H1 (cell line): ENCODE measurements at places on chromosomes 2 and 18. TPM values are rescaled to one million over a fixed set of nuclear protein-coding genes. Genes with fewer than 3 reads are reported as not detected.

- H3K27ac ChIP-seq: no peak overlapping the region
- no peak for DNase-seq
- H3K27me3 ChIP-seq: no peaks in the 10 kb centered on the region
Measured at GRCh38 chr2:55027226-55027625, 23.0 kb downstream of the RTN4 start.

The EML6 gene
- 1.6 and 2.9 TPM in 2 replicates for total RNA-seq

The UGT1A8 gene
- total RNA-seq: not detected in 2 replicates

DNA sequence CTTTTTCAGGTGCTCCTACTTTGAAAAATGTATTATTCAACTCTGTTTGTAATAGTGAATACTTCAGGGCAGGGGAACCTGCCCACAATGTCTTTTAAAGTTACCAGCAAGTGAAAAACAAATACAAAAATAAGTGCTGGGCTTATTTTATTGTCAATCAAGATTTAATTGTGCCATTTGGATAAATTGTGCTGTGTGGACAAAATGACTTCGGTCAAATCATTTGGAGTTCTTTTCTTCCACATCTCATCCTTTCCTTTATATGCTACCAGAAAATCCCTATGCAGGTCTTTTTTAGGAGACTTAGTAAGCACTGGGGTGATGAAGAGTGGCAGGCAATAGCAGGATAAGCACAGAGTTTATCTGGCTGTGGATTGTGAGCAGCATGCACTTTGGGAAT lies 63.9 kb downstream of the NYAP2 start:
- no peak overlapping the region for H3K27ac ChIP-seq
- H3K27me3 ChIP-seq: no peaks in the 10 kb centered on the region
- no peak for DNase-seq
- H3K36me3 ChIP-seq: no peaks in the 10 kb centered on the region

DNA sequence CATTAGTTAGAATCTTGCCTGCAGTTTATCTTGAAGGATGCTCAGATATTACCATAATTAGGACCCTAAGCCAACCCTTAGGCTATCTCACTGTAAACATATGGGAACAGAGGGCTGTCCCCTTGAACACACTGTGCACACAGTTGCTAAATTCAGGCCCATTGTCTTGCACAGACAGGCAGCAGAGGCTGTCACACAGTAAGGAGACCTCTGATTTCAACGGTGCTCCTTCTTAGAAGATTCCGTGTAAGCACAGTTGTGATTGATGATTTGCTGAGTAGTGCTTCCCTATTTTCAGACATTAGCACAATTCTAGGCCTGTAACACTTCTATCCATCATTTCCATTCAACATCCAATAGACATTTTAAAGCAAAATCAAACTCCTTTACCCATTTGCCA lies 108.0 kb downstream of the RNF152 start:
- H3K4me3 ChIP-seq: no peak overlapping the region
- H3K36me3 ChIP-seq: no peaks in the 10 kb centered on the region
- no peaks in the 10 kb centered on the region for H3K27me3 ChIP-seq
- H3K4me1 ChIP-seq: no peaks in the 10 kb centered on the region

DNA sequence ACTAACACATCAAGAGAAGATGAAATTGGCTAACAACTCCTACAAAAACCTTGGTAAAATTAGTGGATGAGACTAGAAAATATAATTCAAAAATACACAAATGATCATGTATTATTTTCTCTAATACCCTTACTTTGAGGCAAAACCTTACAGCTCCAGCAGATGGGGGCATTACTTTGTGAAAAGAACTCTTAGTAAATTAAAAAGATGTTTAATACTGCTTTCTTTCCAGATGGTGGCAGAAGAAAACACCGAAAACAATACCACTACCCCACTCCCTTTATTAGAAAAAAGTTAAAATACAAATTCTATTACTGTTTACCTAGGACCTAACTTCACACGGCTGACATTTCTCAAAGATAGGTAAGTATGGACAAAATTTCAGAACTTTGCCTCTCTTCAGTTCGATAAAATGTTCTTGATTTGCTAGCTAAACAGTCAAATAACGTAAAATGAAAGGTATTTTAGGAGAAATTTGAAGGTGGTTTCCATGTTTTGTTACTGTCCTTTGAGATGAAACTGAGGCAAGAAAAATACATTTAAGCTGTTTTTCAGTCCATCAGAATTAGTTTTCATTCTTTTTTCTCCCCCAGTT lies 30.6 kb downstream of the ORC4 start:
- no peaks in the 10 kb centered on the region for H3K27me3 ChIP-seq
- no peak overlapping the region for H3K27ac ChIP-seq
- no peak overlapping the region for H3K4me3 ChIP-seq
- no peak for DNase-seq

- H3K27ac ChIP-seq: no peak overlapping the region
- no peaks in the 10 kb centered on the region for H3K27me3 ChIP-seq
- H3K4me3 ChIP-seq: no peak overlapping the region
Measured at GRCh38 chr2:240840435-240841060, 20.5 kb upstream of the KIF1A start.
